ENCODE measurements at places on chromosomes 2 and 18.

GRCh38 chr18:54444319-54444914, 86.7 kb downstream of the C18orf54 start:
- DNase-seq: peak; percentile 49

DNA sequence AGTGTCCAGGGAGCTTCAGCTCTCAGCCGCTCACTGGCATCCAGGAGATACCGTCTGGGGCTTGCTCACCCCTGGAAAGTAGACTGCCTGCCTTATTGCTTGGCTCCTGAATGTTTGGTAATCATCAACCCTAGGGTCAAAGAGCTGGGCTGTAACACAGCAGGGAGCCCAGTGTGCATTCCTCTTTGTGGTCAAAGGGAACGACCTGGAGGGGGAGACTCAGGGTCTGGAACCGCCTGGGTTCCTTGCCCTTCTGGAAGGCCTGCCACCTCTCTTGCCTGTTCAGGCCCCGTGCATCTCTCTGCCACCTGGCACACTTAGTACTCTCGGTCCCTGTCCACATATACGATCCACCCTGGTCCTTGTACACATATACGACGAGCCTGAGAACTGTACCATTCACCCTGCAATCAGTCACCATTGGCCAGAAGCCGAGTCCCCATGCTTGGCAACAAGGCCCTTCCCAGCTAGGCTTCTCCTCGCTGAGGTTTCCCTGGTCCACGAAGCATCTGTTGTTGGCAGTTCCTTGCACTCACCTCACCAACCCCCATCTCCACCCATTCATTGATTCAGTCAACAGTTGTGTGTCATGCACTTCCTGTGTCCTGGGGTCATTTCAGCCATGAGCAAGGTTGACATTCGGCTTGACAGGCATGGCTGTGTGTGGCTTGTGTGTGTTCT, at the start of gene NAT8:
TSS of gene NAT8 (minus strand) at position 85 of the 681 bp plus-strand sequence. CDS start 794 bp downstream, outside the sequence.
- DNase-seq: no peak

DNA sequence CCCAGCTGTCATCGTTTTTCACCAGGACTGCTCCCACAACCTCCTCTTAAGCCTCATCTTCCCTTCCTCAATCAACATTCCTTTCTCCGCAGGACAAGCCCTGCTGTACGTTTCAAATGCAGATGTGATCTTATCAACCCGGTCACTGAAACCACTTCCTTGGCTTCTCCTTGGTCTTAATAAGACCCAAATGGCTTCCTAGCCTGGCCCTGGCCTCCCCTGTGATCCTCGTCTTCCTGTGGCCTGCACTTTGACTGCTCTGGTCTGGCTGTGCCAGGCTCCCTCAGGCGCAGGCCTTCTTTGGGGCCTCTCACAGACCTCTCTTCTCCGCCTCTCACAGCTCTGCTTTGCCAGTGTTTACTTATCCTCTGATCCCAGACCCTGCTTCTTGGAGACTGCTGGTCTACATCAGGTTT, 4.7 kb upstream of the ADNP2 start:
- no peak for DNase-seq

DNA sequence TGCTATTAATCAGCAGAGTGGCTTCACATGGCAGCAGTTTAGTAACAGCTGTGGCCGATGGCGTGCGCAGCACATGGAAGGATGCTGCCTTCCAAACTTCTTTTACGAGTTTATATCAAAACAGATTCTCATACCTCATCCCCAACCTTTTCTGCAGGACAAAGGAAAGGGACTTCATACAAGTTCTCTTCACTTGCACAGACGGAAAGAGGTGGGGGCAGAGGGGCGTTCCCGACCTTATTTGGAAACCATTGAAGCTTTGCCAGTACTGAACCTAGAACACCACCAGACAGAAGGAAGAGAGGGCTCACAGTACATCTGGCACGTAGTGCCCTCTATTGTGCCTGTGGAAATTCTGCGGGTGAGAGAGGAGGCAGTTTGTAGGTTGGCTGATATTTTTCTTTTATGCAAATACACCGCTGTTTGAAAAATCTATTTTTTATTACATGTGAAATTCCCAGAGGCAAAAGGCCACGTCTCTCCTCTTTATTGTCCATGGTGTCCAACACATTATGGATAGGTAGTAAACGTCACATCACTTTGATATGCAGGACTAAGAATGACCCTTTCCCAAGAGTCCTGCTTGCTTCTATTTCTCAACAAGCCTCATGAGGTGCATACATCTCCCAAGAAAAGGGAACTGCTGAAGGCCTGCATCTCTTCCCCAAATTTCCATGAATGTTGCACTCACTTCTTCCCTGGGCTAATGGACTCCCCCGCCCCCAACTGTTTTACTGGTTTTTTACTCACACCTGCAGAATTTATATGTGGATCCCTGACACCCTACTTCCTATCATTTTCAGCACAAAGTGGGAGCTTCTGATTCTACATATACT, 31.3 kb downstream of the COLEC12 start:
- no peak for DNase-seq
